ENCODE measurements at places on chromosomes 11 and 22.

GRCh38 chr11:118933486-118933885 lies 7.8 kb upstream of the BCL9L start:
- no peak for DNase-seq

- no peak for DNase-seq
These were observed 84.1 kb downstream of the DGCR2 start for GRCh38 chr22:19038164-19038546.

GRCh38 chr11:32333320-32333991 lies 101.9 kb downstream of the WT1 start:
- no peak for DNase-seq

- DNase-seq = no peak
These were observed 8.6 kb downstream of the TCN1 start for GRCh38 chr11:59857439-59858434.

- DNase-seq = no peak
These were observed 670 bp downstream of the SC5D start for GRCh38 chr11:121293288-121293594.

GRCh38 chr11:13298765-13299164 lies 21.2 kb downstream of the BMAL1 start:
- DNase-seq = no peak

- no peak for DNase-seq
These were observed 805.5 kb downstream of the BRD1 start for GRCh38 chr22:49021926-49022815.
